H4 (cell line): ENCODE measurements at places on chromosomes 16 and 17. TPM values are rescaled to one million over a fixed set of nuclear protein-coding genes. Genes with fewer than 3 reads are reported as not detected.

Gene PERCC1
- not detected in 2 replicates for total RNA-seq

Gene TEX14
- 0.06 TPM in 1 of 2 replicates, not detected in the other for total RNA-seq

Gene COL1A1
- 11.1 and 25.7 TPM in 2 replicates for total RNA-seq

Gene PLLP
- 0.17 TPM in 1 of 2 replicates, not detected in the other for total RNA-seq

Gene MAP2K6
- 14.7 and 19.6 TPM in 2 replicates for total RNA-seq

Gene CACNG3
- not detected in 2 replicates for total RNA-seq

Gene FZD2
- 5.9 and 6.2 TPM in 2 replicates for total RNA-seq

Gene CEP295NL
- total RNA-seq = not detected in 2 replicates

Gene MEAK7
- 5.3 and 5.5 TPM in 2 replicates for total RNA-seq

Gene TRIM72
- total RNA-seq = not detected in 2 replicates

Gene CYGB
- total RNA-seq = 0.25 and 1.8 TPM in 2 replicates

Gene ABCA6
- 1.2 TPM in 1 of 2 replicates, not detected in the other for total RNA-seq

Gene MMP2
- total RNA-seq = 278 and 283 TPM in 2 replicates

Gene GPR179
- total RNA-seq = 0.06 TPM in 1 of 2 replicates, not detected in the other

Gene SPATA32
- total RNA-seq = 0.21 TPM in 1 of 2 replicates, not detected in the other

Gene C17orf100
- total RNA-seq = 0.29 TPM in 1 of 2 replicates, not detected in the other

Gene CD300H
- total RNA-seq = 0.78 TPM in 1 of 2 replicates, not detected in the other
